Muscle of back (tissue), 13 donors: ENCODE measurements at places on chromosomes 11 and 22. TPM values are rescaled to one million over a fixed set of nuclear protein-coding genes. Genes with fewer than 3 reads are reported as not detected.

The THYN1 gene
- 32.5 TPM for polyA plus RNA-seq

The CTSF gene
- polyA plus RNA-seq: 31.3 TPM

The MOGAT2 gene
- not detected for polyA plus RNA-seq

The GRAP2 gene
- 0.42 TPM for polyA plus RNA-seq

The SAA4 gene
- polyA plus RNA-seq: not detected
